ENCODE measurements at places on chromosomes 6 and 20.

GRCh38 chr20:7744411-7744810 lies 195.8 kb downstream of the HAO1 start:
- no peak for DNase-seq

- DNase-seq, result no peak
Measured at GRCh38 chr6:127950566-127951145, 49.8 kb upstream of the THEMIS start.

DNA sequence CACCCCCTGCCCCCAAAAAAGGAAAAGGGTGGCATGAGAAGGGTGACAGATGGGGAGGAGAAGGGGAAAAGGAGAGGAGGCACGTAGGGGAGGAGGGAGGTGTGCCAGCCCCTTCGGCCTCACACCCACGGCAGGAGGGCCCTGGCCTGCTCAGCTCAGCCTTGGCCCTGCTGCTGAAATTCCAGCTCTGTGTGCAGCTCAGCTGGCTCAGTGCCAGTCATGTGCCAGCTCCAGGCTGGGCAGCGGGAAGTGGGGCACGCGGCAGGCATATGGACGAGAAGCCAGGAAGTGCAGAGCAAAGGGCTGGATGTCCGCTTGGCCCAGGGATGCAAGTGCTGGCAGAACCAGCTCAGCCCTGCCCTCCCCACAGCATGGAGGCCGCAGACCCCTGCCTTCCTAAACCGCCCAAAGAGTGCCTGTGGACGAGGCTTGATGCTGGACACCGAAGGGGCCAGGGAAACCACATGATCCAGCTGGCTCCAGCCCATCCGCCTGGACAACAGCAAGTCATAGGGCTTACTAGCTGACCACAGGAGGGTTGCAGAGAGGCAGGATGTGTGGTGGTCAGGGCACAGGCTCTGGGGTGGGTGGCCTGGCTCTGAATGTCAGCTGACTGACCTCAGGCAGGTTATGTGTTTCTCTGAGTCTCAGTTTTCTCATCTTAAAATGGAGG lies 60.2 kb downstream of the NOL4L start:
- peak; percentile 33 for DNase-seq

DNA sequence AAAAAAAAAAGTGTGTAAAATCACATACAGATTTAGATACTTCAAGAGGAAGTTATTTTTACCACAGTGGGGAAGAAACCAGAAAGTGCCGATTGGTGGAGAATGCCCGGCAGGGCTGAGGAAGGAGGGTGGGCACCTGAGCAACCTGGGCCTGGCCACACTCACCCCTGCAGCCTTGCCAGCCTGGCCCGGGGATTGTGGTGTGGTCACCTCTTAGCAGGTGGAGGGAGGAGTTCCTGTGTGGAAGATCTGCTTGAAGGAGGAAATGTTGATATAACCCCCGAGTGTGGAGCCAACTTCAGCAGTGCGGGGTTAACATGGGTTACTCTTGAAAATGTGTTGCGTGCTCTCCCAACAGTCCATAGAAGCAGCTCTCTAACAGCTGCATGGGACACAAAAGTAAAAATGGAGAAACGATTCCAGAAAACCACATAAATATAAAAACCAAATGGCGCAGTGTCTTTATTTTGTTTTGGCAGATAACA lies 14.7 kb downstream of the UST start:
- no peak for DNase-seq

GRCh38 chr6:167832497-167833395 lies 6.0 kb downstream of the AFDN start:
- DNase-seq, result no peak

DNA sequence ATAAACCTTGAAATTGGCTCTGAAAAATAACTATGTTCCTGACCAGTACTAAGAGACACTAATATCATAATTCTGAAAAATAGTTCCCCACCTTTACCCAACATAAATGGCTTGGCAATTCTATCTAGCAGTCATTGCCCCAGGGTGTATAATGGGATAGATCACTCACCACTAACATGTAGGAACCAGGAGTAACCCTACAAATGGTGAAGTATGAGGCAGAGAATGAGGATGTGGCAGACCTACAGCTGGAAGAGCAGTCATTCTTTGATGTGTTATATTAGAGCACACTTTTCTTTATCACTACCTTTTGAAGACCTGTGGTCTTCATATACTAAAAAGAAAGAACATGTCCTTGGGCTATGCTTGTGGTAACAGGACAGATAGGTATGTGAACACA lies 136.5 kb upstream of the SYNDIG1 start:
- DNase-seq, result no peak

DNA sequence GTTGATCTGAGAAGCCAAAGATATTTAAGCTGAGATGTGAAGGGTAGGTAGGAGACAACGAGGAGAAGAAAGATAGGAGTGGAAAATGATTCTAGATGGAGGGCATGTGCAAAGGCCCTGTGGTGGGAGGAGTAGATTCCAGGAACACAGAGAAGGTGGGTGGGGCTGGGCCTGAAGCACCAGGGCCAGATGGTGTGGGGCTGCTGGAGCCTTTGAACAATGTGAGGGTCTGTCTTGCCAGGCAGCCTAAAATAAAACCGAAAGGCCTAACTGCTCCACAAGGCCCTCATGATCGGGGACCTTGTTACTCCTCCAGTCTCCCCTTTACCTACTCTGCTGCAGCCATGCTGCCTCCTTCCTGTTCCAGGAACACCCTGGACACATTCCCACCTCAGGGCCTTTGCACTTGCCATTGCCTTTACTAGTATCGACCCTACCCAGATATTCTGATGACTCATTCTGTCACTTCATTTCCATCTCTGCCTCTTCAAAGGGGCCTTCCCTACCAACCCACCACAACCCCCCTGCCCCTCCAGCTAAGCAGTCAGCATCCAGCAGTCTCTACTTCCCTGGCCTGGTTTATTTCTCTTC lies 20.0 kb downstream of the FAM110A start:
- no peak for DNase-seq

GRCh38 chr6:43971776-43972126 lies 155.5 kb downstream of the MRPL14 start:
- no peak for DNase-seq

GRCh38 chr6:131124336-131125071 lies 10.8 kb upstream of the AKAP7 start:
- no peak for DNase-seq

DNA sequence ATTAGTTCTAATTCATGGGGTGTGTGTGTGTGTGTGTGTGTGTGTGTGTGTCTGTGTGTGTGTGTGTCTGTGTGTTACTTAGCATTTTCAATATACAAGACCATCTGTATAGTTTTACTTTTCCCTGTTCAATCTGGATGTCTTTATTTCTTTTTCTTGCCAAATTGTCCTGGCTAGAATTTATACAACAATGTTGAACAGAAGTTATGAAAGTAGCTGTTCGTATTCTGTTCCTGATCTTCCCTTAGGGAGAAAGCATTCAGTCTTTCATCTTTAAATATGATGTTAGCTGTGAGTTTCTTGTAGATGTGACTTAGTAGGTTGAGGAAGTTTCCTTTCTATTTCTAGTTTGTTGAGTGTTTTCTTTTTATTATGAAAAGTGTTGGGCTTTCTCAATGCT lies 334.7 kb upstream of the RNF24 start:
- DNase-seq, result no peak

GRCh38 chr6:39280247-39280731 lies 33.9 kb downstream of the KCNK17 start:
- no peak for DNase-seq

GRCh38 chr6:45854149-45854742 lies 161.4 kb downstream of the CLIC5 start:
- DNase-seq, result no peak

GRCh38 chr6:130020073-130020906 lies 1.9 kb downstream of the L3MBTL3 start:
- no peak for DNase-seq
